ENCODE measurements at places on chromosomes 7 and 10.

- DNase-seq = no peak
These were observed 24.1 kb downstream of the PDLIM1 start for GRCh38 chr10:95266674-95267095.

GRCh38 chr10:35375091-35375765 is 38.9 kb downstream of the CCNY start:
- DNase-seq = no peak

DNA sequence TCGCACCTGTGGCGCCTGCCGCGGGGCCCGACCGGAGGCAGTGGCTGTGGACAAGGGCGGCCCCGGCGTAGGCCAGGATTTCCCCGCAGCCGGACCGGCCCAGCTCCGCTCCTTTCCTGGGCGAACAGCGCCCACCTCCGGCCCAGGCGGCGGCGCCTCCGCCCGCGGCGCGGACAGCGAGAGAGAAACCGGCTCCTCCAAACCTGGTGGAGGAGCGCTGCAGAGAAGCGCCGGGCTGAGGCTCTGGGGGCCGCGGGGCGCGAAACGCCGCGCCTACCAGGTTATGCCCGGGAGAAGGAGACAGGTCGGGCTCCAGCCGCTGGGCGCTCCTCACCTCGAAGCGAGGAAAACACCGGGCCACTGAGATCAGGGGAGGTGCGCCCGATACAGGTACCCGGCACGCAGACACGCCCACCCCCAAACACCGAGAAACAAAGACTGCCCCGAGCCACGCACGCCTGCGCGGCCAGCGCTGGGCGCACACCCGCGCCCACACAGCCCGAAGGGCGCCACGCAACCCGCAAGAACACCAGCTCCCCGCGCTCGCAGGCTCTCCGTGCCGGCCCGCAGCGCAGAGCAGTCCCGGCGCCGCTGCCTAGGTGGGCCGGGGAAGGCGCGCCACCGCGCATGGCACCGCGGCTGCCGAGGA is 3.3 kb downstream of the GRID1 start:
- no peak for DNase-seq

- no peak for DNase-seq
These were observed 51.2 kb downstream of the SP8 start for GRCh38 chr7:20735346-20736065.

DNA sequence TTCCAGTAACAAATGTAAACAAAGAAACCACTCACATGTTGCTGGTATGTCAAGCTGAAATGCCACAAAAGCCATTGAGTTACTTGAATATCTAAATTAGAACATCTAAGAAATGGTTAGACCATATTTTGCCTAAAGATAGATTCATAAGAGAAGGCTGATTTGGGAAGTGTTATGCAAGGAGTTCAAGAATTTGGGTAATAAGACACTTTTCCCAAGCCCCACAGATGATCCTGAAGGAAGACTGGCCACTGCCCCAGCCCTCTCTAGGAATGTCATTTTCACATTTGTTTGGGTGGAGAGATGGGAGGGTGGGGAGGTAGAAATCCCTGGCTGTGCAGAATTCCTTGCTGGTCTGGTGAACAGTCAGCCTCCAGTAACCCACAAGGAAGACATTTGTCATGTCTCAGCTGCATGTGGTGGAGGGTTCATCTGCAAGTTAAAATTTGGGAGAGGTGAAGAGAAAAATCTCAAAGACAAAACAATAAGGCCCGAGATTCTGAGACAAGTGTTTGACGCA is 427.2 kb upstream of the KLF6 start:
- no peak for DNase-seq

DNA sequence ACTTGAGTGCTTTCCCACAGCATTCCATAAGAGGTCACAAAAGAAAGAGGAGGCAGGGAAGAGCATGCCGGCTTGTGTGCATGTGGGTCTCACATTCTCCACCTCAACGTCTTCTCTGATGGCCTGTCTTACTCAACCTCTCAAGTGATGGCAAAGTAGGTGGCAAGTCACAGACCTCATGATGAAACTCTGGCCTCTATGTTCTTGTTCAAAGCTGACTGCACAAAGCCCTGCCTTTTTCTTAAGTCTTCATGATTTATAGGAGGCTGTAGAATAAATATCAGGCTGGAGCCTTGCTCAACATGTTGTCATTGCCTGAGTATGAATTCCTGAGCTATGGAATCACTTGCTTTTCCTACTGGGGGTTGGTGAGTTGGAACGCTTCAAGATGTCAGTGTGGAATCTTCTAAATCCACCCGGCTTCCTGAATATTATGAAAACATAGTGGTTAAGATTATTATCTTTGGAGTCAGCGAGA is 213.6 kb upstream of the INHBA start:
- DNase-seq = no peak

GRCh38 chr10:105743343-105744056 is 1102.4 kb downstream of the SORCS3 start:
- DNase-seq = no peak

DNA sequence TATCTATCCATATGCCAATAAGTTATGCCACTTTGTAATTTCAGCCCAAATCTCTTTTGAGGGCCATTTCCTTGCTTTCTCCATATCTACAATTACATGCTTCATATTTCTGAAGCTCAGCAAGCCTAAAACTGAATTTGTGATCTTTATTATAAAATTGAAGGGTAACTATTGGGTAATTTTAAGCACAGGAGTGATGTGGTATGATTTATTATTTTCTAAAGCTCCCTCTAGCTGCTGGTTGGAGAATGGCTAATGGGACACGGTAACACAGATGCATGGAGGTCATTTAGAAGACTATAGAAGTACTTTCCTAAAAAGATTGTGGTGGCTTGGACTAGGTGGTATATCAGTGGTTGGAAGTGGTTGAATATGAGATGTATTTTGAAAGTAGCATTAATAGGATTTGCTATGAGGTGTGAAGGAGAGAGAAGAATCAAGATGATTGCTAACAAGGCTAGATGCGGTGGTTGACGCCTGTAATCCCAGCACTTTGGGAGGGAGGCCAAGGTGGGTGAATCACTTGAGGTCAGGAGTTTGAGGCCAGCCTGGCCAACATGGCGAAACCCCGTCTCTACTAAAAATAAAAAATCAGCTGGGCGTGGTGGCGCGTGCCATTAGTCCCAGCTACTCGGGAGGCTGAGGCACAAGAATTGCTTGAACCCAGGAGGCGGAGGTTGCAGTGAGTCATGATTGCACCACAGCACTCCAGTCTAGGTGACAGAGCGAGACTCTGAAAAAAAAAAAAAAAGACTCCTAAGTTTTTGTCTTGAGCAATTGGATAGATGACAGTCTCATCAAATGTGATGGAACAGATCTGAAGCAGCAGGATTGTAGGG is 13.9 kb downstream of the KLHDC10 start:
- no peak for DNase-seq

Measured in memory B cell (primary cell).